ENCODE measurements at places on chromosomes 5 and 9.

DNA sequence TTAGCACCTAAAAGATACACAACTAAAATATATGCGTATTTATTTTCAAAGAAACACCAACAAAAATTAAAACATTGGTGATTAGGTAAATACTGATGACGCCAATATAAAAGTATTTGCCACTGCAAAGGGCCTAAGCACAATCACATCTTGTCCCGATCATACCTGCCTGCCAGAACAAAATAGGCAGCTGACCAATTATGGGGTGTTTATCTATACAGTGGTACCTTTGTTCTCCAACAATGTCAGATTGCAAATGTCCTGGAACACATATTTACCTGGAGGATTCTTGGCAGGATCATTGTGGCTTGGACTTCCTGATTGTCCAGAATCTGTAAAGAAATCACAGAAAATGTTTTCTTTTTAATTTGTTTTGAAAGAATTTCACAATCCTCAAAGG is 134.5 kb downstream of the NFIB start:
- no peak for DNase-seq

DNA sequence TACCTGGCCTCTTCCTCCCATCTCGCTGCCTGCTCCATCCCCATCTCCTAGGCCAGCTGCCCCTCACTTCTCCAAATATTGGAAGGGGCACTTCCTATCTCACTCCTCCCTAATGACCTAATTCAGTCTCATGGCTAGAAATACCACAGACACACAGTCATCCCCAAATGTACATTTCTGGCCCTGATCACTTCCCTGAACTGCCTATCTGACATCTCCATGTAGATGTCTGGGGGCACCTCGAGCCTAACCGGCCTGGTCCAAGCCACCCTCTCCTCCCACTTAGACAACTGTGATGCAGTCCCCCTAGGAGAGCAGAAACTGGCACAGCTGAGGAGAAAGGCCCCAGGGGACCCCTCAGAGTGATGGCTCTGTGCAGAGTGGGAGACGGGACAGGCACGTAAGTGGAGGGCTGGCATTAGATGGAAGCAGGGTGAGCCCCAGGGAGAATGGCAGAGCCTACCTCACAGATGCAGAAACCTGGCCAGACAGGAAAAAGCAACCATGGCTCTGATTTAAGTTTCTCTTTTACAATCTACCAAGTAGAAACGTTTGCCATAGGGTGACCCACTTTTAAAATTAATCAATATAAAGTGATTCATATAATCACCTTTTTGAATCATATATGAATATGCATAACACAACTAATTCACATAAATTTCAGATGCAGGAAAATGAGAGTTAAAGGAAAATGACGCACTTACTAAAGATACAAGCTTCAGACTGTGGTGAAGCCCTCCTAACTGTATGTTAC is 22.1 kb downstream of the CAMSAP1 start:
- no peak for DNase-seq

GRCh38 chr5:144042156-144042555 is 128.3 kb downstream of the YIPF5 start:
- no peak for DNase-seq

DNA sequence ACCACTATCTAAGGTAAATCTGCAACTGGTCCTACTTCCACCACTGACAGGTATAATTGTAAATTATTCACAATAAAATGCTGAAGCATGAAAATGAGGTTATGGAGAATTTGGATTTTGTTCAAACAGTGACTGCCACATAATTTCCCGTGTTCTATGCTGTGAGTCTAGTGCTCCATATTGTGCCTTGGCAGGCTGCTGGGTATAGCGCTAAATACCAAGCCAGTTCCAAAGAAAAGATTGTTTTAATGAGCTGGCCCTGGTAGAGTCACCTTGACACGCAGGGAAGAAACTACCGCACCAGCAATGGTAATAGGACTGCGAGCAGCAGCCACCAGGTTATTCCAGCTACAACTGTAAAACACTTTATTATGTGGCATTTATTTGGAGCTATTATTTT is 30.4 kb downstream of the PSMB7 start:
- DNase-seq: no peak

DNA sequence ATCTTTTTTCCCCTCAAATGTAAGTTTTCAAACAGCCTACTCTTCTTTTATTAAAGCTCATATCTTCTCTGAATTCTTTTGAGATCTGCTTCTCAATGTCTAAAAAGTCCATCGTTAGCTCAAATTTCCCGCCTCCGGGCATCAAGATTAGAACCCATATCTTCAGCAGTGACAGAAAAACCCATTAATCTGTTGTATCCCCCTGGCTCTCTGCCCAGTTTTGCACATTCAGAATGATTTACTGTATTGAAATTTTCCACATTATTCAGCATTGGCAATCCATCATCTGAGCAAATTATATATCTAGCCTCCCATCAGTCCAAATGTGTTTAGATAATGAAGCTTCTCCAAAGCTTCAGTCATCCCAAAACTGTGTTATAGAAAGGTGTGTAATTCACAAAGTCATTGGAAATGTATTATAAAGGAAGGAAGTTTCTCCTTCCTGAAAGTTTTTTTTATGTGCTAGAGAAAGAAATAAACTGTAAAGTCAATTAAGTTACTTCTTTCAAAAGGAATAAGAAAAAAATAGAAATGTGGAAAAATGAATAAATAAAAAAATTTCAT is 849.9 kb downstream of the MAT2B start:
- no peak for DNase-seq

- no peak for DNase-seq
Observed at GRCh38 chr9:126169736-126170135, 156.9 kb upstream of the MVB12B start.

GRCh38 chr5:36680066-36680465 is 73.7 kb downstream of the SLC1A3 start:
- DNase-seq: no peak

- DNase-seq: peak; percentile 86
Observed at GRCh38 chr9:81686614-81687520, 2.5 kb downstream of the TLE1 start.

DNA sequence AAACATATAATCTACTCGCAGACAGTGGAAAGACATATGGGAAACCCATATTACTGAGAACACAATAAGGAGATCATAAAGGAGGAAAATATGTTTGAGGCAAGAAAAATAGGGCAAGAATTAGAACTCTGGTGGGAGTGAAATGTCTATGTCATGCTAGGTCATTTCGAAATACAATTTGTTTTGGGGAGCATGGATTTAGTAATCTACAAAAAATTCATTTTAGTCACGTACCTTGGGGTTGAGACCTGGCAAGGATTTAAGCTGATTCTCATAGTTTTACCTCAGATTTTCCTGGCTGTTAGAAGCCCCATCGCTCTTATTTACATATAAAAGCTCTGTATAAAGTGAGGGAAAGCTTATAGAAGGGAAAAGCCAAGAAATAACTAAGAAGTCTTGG is 11.5 kb upstream of the CSNK1G3 start:
- no peak for DNase-seq

GRCh38 chr9:81729135-81729534 is 39.8 kb upstream of the TLE1 start:
- DNase-seq: no peak

DNA sequence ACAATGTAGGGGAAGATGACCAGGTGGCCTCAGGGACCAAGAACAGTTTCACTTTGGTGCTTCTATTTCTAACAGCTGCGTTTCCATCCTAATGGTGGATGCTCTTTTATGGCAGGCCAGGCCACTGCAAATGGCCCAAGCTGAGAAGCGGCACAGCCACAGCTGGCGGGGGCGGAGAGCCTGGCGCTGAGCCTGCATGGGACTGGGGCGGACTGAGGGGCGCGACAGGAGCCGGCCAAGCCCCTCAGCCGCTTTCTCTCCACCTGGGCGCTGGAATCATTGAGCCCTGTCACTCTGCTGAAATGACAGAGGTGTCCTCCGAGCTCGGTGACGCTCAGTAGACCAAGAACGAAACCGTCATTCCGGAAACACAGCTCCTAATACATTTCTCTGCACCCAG is 317.3 kb upstream of the PDE4D start:
- no peak for DNase-seq

- no peak for DNase-seq
Observed at GRCh38 chr9:110788871-110789270, 120.3 kb downstream of the MUSK start.

DNA sequence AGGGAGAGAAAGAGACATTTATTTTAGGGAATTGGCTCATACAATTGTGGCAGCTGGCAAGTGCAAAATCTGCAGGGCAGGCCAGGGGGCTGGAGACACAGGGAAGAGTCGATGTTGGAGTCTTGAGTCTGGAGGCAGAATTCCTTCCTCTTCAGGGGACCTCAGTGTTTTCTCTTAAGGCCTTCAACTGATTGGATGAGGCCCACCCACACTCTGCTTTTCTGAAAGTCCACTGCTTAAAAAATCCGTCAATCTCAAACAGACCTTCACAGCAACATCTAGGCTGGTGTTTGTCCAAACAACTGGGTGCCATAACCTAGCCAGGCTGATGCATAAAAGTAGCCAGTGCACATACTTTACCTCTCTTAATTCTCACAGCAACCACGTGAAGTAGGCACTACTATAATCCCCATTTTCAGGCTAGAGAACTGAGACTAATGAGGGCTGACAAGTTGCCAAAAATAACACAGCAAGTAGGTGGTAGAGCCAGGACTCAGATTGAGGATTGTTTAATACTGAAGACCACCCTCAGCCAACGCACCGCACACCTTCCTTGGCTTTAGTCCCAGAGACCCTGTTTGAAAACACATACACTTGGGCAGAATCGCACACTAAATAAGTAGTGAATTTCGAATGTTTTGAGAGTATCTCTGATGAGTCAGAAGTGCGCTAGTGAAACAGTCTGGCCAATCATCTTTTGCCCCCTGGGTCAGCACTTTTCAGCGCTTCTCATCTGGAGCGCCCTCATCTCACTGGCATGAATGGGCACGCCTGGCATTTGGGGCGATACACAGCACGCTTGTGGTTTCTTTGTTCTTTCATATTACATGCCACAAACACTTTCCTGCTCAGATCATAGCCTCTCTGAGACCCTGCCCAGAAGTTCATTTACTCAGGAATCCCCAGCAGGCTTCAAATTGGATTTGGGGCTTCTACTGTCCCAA is 591.4 kb downstream of the CCDC171 start:
- no peak for DNase-seq

GRCh38 chr9:77291714-77292113 is 114.4 kb downstream of the VPS13A start:
- DNase-seq: peak; percentile 36

GRCh38 chr5:88967633-88968585 is 84.9 kb upstream of the MEF2C start:
- DNase-seq: no peak

DNA sequence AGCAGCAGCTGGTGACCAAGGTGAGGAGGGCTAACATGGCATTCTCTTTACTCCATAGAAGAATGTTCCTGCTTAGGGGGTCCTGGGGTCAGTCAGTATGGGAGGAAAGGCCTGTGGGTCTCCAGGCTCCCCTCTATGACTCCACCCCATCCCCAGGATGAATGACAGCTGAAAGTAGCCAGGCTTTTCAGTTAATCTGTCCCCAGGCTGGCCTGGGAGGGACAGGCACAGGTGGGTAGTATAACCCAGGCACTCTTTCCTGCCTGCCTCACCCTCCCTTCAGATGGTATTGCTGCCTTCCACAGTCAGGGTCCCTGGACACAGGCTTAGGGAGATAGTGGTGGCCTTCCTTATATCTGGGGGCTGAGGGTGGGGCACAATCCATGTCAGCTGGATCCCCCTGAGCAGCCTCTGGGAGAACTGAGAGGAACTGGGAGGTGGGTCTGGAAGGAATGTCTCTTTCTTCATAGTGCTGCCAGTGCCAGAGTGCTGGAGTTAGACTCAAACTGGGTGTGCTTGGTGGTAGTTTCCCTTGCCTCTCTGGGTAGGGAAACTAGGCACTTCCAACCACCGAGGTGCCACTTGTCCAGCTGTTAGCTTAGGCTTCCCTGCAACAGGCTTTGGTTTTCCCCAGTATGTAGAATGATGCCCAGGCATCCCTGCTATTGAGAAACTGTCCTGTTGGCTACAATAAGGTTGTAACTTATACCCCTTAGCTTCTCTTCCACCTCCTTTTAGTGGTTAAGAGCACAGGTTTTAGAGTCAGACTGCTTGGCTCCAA is 27.8 kb downstream of the LARP1 start:
- peak; percentile 36 for DNase-seq

Data from H7 (cell line).